Adrenal gland (tissue), 19 donors: ENCODE measurements at places on chromosomes 5 and 9. TPM values are rescaled to one million over a fixed set of nuclear protein-coding genes. Genes with fewer than 3 reads are reported as not detected.

- DNase-seq: no peak
- peaks cover 5% of the 10 kb centered on the region for H3K36me3 ChIP-seq
- H3K27me3 ChIP-seq: no peaks in the 10 kb centered on the region
- H3K4me1 ChIP-seq: no peaks in the 10 kb centered on the region
- H3K27ac ChIP-seq: no peak overlapping the region
These were observed 39.3 kb upstream of the FCN2 start for GRCh38 chr9:134841180-134841904.

DNAI1 gene
- total RNA-seq: not detected

DNA sequence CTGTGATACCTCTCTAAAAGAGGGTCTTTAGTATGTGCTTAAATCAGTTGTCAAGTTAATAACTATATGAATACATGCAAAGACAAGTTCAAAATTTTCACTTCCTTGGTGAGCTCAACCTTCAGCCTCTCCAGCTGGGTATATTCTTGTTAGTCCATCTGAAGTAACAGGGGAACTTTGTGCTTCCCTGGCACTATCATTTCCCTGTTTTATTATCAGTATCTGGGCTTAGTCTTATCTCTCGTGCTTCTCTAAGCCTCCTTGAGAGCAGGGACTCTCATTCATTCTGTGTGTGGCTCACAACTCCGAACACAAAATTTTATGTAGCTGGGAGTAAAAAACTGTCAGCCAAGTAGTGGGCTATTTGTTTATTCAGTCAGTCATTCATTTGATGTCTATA lies 175.9 kb upstream of the MAP3K1 start:
- H3K27me3 ChIP-seq: no peaks in the 10 kb centered on the region
- no peak overlapping the region for H3K4me3 ChIP-seq
- no peaks in the 10 kb centered on the region for H3K36me3 ChIP-seq

ANKRD34B gene
- total RNA-seq: not detected

DNA sequence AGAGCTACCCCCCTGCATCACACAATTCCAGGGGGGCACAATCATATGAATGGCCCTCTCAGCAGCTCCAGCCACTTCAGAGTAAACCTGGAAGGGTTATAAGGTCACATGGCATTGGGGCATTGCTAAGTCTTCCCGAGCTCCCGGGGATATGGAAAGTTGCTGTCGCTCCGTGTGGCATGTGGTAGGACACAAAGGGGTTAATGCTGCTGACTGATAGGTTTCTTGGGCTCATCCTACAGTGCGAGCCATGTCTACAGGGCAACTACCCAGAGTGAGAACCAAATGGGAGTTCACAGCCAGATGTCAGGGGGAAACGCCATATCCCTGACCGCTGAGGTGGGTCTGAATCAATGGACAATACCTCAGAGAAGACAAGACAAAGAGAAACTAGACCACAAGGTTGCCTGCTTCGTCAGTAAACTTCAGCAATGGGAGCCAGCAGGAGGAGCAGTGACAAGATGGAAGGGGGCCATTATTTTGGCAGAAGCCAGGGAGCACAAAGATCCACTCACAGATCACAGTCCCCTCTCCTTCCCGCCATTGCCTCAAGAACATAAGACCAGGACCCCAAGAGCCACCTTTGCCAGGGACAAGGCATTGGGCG lies 52.4 kb upstream of the SHISAL2B start:
- no peak for DNase-seq
- no peaks in the 10 kb centered on the region for H3K4me1 ChIP-seq
- H3K36me3 ChIP-seq: no peaks in the 10 kb centered on the region
- no peaks in the 10 kb centered on the region for H3K27me3 ChIP-seq
- no peak overlapping the region for H3K27ac ChIP-seq

DNA sequence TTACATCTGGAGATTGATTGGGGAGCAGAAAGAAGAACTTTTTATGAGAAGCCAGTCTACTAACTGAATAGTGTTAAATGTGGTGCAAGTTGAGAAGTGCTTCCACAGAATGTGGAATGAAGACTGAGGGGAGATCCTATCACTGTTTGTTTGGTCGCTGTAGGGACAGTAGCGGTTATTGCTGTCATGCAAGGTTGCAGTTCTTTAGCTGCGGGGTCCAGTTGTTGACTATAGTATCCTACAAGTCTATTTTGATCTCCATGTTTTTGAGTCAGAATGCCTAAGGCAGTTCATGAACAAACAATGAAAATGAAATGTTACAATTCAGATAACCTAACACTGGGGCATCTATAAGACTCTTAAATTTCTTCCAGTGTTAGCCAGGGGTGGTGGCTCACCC lies 45.3 kb upstream of the PDZD2 start:
- H3K27me3 ChIP-seq: peaks cover 3% of the 10 kb centered on the region
- no peak overlapping the region for H3K27ac ChIP-seq
- no peaks in the 10 kb centered on the region for H3K4me1 ChIP-seq
- DNase-seq: no peak
- H3K4me3 ChIP-seq: no peak overlapping the region
